T-helper 1 cell (primary cell): ENCODE measurements at places on chromosomes 12 and 14.

DNA sequence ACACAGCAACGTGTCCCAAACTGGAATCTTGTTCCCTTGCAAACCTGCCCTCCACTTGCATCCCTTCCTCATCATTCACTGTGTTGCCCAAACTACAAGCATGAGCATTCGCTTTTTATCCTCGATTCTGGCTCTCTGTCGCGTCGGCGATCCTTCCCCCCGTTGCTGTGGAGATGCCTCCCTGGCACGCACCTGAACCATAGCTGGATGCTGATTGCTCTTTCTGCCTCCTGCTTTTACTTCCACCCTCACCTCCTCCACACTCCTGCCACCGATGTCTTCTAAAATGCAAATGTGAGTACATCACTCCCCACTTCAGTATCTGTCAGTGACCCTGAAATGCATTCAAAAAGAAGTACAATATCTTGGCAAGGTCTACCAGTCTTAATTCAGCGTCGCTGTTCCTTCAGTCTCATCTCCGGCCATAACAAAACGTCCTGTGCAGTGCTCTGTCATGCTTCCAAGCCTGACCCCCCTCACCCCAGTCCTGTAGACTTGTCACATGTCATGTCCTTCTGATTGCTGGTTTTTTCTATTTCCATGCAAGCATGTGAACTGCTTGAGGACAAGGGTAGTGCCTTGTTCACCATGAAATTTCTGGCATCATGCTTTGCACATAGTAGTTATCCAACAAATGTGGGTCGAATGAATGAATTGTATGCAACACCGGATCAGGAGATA, 2.5 kb upstream of the PPP2R5C start:
- no peak for DNase-seq

DNA sequence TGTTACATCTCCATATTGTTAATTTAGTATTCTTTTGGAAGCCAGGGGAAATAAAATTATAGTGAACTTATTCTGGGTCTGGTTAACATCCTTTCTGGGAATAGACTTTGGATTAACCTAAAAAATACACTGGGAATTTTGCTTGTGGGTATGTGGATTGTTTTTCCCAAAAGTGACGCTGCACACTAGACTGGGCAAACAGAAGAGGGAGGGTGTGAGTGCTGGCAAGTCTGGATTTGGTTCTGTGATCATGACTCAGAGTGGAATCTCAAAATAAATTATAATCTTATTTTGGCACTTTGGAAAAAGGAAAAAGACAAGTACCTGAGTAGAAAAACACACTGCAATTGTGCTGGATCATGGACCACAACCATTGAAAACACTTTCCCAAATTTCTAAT, 15.2 kb upstream of the LUM start:
- no peak for DNase-seq

- DNase-seq, result no peak
Observed at GRCh38 chr14:94343238-94344005, 20.3 kb upstream of the SERPINA6 start.

DNA sequence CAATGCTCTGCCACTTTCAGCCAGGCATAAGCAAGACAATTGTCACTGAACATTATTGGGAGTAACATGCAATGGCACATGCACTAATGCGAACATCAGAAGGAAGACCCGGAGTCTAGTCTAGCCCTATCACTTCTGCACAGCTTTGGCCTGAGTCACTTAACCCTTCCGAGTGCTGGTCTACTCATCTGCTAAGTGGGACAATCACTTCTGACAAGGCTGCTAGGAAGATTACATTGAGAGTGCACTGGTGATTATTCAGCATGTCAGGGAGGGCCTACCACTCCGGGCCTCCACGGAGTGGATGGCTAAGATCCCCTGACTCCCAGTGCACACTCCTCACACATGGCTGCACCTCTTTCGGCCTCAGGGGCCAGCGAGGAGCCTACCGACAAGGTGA, 240.9 kb downstream of the DPF3 start:
- no peak for DNase-seq

GRCh38 chr12:95411466-95411865, 62.5 kb upstream of the METAP2 start:
- DNase-seq, result no peak

DNA sequence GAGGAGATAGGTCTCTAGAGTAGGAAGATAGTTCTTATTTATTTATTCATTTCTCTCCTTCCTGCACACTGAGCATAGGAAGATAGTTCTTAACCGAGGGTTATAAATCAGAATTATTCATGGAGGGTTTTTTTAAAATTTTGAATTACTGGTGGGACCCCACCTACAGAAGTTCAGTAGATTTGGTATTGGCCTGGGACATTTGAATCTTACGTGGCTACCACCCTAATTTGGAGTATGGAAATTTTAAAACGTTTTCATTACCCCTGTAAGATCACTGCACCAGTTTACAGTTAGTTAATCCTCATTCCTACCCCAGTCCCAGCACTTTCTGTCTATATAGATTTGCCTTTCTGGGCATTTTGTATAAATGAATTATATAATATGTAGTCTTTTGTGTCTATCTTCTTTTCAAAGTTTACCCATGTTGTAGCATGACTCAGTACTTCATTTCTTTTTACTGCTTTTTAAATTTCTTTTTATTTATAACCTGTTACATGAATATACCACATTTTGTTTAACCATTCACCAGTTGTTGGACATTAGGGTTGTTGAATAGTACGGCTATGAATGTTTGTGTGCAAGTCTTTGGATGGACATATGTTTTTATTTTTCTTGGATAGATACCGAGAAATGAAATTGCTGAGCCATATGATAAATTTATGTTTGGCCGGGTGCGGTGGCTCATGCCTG, 44.9 kb downstream of the YLPM1 start:
- no peak for DNase-seq

DNA sequence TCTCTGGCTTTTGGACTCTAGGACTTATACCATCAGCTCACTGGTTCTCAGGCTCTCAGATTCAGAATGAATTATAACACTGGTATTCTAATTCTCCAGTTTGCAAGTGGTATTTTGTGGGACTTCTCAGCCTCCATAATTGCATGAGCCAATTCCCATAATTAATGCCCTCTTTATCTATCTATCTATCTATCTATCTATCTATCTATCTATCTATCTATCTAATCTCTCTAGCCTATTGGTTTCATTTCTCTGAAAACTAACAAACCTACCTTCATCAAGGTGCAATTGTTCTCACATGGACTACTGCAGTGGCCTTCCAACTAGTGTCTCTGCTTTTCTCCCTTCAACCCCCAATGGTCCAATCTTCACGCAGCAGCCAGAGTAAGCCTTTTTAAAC, 507.4 kb downstream of the ETNK1 start:
- DNase-seq, result no peak

DNA sequence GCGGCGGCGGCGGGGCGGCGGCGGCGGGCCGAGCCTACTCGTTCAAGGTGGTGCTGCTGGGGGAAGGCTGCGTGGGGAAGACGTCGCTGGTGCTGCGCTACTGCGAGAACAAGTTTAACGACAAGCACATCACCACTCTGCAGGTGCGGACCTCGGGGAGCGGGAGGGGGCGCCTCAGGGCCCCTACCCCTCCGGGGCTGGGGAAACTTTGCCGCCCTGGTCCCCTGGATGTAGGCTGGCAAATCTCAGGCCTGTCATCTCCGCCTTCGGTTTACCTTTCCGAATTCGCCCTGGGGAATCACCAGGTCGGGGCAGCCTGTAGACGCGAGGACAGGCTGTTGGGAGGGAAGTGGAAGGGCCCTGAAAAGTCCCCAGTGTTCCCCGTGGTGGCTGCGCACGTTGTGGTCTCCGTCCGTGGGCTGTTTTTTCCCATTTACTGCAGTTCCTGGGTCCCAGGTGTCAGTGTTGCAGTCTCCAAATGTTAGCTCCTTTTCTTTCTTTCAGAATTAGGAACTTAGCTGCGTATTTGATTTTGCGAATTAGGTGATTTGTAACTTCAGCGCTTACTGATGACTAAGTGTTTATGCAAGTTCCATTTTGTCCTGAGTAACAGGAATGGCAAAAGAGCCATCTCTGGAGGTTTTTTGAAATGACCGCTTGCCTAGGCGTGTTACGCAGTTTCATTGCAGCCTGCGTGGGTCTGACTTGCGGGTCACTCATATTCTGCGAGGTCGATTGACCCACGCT, 656 bp downstream of the RAB21 start:
- DNase-seq, result peak; percentile 53

GRCh38 chr14:72574715-72575114, 319.2 kb downstream of the DPF3 start:
- DNase-seq, result no peak

DNA sequence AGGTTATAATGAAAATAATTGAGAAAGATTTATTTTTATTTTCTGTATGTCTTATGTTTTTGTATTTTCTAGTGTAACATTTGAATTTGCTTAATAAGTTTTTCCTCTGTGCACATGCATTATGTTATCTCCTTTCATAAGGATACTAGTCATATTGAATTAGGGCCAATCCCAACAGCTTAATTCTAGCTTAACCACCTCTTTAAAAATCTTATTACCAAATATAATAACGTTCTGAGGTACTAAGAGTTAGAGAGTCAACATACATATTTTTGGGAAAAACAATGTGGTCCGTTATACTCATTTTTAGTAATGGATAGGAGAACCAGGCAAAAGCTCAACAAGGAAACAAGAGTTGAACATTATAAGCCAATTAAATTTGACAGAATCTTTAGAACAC, 845.6 kb upstream of the SEL1L start:
- no peak for DNase-seq

DNA sequence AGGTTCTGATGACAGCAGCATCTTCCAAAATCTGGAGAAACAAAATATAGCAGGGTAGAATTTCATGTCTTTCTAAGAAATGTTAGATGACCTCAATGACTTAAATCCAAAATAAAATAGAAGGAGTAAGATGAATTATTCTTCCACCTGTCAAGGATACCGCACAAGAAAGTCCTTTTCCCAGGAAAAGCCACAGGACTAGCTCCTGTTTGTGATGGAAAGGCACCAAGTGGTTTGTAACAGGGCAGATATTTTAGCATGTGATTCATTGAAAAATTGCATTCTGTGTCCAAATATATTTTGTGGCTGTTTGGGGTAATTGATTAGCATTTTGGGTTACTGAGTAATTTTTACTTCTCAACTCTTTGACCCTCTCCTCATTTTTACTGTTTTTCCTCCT, 2.7 kb downstream of the CD163L1 start:
- DNase-seq, result no peak

- no peak for DNase-seq
Observed at GRCh38 chr12:81729781-81730180, 29.4 kb downstream of the PPFIA2 start.

- DNase-seq, result no peak
Observed at GRCh38 chr12:83801972-83802371, 1110.6 kb downstream of the SLC6A15 start.

- DNase-seq, result no peak
Observed at GRCh38 chr12:93812626-93813025, 135.5 kb downstream of the CRADD start.

- DNase-seq, result no peak
Observed at GRCh38 chr12:48192861-48193260, 9.4 kb downstream of the CCDC184 start.

- DNase-seq, result no peak
Observed at GRCh38 chr12:49244176-49244575, 20.7 kb upstream of the TUBA1C start.

DNA sequence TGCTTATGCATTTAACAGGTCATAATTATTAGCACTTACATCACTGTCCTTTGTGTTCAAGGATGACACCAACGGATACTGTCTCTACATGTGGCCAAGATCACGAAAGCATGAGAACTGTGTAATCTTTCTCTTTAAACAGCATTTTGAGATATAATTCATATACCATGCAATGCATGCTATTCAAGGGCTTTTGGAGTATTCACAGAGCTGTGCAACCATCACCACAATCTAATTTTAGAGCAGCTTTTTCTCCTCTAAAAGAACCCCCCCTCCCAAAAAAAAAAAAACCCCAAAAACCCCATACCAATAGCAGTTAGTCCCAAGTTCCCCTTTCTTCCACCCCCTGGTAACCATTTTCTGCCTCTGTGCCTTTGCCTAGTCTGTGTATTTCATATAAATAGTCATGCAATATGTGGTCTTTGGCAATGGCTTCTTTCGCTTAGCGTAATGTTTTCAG, 60.6 kb downstream of the SPRING1 start:
- no peak for DNase-seq

- no peak for DNase-seq
Observed at GRCh38 chr14:81437244-81437643, 37.1 kb upstream of the STON2 start.

GRCh38 chr12:98593351-98594049, at the start of gene SLC25A3:
SLC25A3 (plus strand) TSS chr12:98593686; CDS start chr12:98593979, 293 bp downstream.
- peak; percentile 93 for DNase-seq

DNA sequence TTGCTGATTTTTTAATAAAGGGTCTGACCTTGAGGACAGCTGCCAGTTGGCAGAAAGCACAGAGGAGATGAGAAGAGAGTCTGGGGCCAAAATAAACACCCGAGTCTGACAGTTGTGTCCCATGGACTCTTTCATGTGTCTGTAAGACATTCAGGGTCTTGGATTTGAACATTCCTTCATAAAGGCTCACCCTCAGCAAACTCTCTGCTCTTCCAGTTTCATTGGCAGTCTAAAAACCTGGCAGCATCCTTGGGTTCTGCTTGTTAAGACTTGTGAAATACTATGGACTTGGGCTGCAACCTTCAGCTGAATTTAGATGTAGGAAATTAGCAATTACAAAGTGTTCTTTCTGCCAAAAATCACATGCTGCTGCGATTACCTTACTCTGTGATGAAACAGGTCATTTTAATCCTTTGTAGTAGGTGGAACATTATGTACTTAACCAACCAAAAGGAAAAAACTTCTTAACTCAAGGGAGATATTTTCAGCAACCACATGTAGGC, 32.0 kb upstream of the LMNTD1 start:
- DNase-seq, result no peak

GRCh38 chr12:80017261-80017870, 82.0 kb upstream of the OTOGL start:
- DNase-seq, result no peak

DNA sequence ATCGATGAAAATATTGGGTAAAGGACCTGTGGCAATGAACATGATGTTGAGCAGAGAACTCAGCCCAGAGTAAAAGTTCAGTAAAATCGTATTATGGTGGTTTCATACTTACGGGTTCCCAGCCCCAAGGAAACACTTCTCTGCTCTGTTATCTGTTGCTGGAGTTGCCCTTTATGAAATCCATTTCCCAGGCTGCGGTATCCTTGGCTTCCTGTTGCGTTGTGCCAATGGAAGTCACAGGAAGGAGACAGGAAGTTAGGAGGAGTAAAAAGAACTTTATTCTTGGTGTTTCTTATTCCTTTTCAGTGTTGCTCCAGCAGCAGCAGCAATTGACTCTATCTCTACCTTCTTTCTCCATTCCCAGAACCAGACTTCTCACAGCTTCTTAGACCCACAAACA, 965.2 kb downstream of the VRK1 start:
- no peak for DNase-seq

GRCh38 chr14:101853455-101854018, 92.0 kb downstream of the PPP2R5C start:
- DNase-seq, result no peak

DNA sequence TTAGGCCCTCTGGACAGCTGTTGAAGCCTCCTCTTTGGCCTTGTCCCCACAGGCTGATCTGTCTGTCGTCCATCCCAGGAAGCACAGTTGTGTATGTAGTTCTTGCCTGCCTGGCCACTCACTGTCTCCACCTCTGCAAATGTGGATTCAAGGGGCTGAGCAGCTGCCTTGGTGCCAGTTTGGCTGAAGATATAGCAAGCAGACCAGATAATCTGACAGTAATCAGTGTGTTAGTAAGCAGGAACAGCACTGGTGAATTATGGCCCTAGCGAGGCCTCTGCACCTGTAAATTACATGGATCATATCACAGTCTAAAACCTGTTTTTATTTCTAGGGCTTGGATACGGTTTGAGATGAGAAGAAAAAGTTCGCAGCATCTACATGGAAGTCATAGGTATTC, 282.5 kb upstream of the NOS1 start:
- DNase-seq, result no peak
